ENCODE measurements at places on chromosomes 1 and 21. TPM values are rescaled to one million over a fixed set of nuclear protein-coding genes. Genes with fewer than 3 reads are reported as not detected.

The KNCN gene
- not detected for total RNA-seq

GRCh38 chr1:38585460-38585859, 274.1 kb downstream of the RRAGC start:
- H3K27me3 ChIP-seq, result no peaks in the 10 kb centered on the region
- no peak overlapping the region for H3K4me3 ChIP-seq
- no peaks in the 10 kb centered on the region for H3K4me1 ChIP-seq
- no peaks in the 10 kb centered on the region for H3K36me3 ChIP-seq
- no peak overlapping the region for H3K27ac ChIP-seq

The AMIGO1 gene
- total RNA-seq, result 3.6 TPM

The TIAM1 gene
- total RNA-seq, result 4.0 TPM

DNA sequence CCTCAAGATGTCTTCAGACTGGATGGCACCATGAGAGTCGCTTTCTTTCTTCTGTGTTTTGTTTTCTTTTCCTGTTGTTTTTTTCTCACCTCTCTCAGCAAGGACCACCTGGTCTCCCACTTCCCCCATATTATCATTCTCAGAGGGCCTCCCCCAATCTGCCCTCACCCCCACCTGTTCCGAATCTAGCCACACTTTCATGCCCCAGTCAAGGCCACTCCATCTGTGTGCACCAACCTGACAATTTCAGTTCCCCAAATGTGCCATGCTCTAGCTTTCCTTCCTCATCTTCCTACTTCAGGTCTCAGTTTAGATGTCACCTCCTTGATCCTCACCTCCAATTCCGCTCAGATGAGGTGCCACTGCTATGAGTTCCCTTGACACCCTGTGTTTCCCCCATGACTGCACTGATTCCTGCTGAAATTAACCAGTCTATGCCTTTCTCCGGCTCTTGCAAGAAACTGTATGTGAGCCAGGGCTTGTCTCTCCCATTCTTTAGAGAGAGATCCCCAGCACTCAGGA, 146.2 kb downstream of the PLPP3 start:
- no peak for DNase-seq
- H3K27me3 ChIP-seq, result no peaks in the 10 kb centered on the region
- H3K4me1 ChIP-seq, result no peaks in the 10 kb centered on the region
- H3K4me3 ChIP-seq, result no peak overlapping the region
- H3K27ac ChIP-seq, result no peak overlapping the region
- no peaks in the 10 kb centered on the region for H3K36me3 ChIP-seq

The SLC45A3 gene
- total RNA-seq, result 12.7 TPM

DNA sequence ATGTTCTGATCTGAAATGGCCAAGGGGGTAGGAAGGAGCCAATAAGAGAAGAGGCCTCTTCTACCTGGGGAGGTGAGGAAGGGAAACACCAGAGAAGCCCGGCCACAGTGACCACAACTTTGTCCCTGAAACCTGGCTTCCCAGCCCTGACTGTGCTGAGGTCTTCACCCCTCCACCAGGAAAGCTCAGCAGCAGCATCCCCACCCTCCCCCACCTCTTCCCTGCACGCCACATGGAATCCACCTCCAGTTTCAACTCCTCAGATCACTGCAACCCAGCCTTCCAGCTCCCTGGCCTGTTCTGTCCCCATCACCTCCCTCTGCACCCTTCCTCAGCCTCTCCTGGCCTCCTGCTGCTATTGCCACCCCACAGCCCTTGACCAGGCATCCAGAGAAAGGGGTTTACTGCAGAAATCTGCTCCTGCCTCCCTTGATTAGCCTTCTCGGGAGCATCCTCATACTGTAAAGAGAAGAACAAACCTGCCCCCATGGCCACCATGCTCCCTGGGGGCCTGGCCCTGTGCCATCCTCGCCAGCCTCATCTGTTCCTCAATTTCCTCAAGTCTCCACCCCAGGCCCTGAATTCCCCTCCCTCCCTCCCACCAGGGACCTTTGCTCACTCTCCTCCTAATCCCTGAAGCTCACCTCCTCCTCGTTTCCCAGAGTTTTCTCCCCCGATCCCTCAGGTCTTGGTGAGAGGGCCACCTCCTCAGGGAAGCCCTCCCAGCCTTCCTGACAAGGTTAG, 450.9 kb downstream of the MATN1 start:
- H3K27me3 ChIP-seq, result no peaks in the 10 kb centered on the region
- H3K36me3 ChIP-seq, result no peaks in the 10 kb centered on the region
- no peaks in the 10 kb centered on the region for H3K4me1 ChIP-seq
- no peak overlapping the region for H3K27ac ChIP-seq
- DNase-seq, result no peak

- no peak overlapping the region for H3K4me3 ChIP-seq
- no peaks in the 10 kb centered on the region for H3K36me3 ChIP-seq
- H3K27ac ChIP-seq, result no peak overlapping the region
- no peak for DNase-seq
- no peaks in the 10 kb centered on the region for H3K27me3 ChIP-seq
These were observed 20.2 kb upstream of the ROR1 start for GRCh38 chr1:63753591-63753990.

GRCh38 chr1:4483021-4483625, 171.3 kb upstream of the AJAP1 start:
- no peaks in the 10 kb centered on the region for H3K36me3 ChIP-seq
- DNase-seq, result no peak
- H3K4me1 ChIP-seq, result no peaks in the 10 kb centered on the region
- no peak overlapping the region for H3K27ac ChIP-seq

DNA sequence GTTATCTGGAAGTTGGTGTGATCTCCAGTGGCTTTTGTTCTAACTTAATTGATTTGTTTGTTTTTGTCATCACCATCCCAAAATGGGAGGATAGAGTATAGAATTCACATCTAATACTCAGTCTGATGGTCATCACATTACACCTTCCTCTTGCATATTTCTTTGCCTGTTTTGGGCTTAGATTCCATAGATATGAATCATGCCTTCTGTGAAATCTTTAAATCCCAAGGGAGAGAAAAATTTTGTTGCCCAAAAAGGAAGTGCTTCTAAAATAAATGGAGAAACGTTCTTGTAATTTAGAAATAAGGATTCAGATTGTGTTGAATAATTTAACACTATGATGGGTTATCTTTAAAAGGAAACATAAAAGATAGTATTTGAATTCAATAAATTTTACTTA, 446.0 kb upstream of the LRRC7 start:
- no peak overlapping the region for H3K4me3 ChIP-seq
- no peak overlapping the region for H3K27ac ChIP-seq
- H3K27me3 ChIP-seq, result no peaks in the 10 kb centered on the region
- no peaks in the 10 kb centered on the region for H3K4me1 ChIP-seq
- DNase-seq, result no peak

- H3K4me1 ChIP-seq, result no peaks in the 10 kb centered on the region
- H3K4me3 ChIP-seq, result no peak overlapping the region
- no peaks in the 10 kb centered on the region for H3K36me3 ChIP-seq
- no peaks in the 10 kb centered on the region for H3K27me3 ChIP-seq
These were observed 5.8 kb upstream of the SDHB start for GRCh38 chr1:17059391-17060305.

DNA sequence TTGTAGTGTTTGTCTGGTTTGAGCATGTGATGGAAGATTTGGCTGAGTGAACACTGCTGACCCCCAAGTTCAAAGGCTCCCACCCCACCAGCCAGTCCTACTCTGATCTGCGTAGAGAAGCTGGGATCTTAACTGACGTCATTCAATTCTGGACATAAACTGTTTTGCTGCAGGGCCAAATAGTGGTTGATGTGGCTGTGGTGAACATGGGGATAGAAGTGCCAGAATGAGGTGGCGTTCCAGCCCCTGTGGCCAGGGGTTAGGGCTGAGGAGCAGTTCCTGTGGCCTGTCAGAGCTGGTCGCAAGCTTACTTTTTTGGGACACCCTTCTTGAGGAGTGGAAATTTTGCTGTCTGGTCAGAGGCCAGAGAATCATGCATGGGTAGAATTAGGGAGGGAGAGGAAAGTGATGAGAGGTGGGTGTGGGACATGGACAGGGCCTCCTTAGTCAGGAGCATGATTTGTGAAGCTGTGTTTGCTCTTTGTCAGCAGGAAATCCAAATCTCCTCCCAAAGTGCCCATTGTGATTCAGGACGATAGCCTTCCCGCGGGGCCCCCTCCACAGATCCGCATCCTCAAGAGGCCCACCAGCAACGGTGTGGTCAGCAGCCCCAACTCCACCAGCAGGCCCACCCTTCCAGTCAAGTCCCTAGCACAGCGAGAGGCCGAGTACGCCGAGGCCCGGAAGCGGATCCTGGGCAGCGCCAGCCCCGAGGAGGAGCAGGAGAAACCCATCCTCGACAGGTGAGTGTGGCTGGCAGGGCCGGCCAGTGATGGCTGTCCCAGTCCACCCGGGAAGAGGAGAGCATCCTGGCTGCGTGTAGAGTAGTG, 25.9 kb downstream of the SZRD1 start:
- H3K4me3 ChIP-seq, result no peak overlapping the region
- no peaks in the 10 kb centered on the region for H3K4me1 ChIP-seq
- no peaks in the 10 kb centered on the region for H3K27me3 ChIP-seq
- no peak overlapping the region for H3K27ac ChIP-seq
- DNase-seq, result no peak

DNA sequence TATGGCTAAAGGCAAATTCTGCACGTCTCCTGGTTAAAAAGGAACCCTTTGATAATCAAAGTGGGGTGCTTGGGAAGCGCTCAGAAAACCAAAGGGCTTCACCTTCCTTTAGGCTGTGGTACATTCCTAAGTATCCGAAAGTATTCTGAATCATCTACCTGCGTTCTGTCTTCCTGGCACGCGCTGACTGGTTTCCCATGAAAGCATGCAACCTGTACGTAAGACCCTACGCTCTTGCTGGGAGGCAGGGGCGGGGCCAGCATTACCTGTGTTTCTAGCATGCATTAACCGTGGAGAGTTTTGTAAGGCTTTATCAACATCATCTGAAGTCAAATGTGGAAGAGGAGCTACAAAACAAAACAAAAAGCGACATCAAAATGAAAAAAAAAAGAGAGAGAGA, 96.0 kb downstream of the ERG start:
- no peaks in the 10 kb centered on the region for H3K36me3 ChIP-seq
- no peaks in the 10 kb centered on the region for H3K27me3 ChIP-seq
- no peak overlapping the region for H3K27ac ChIP-seq
- no peak for DNase-seq
- no peaks in the 10 kb centered on the region for H3K4me1 ChIP-seq

- peak; percentile 54 for DNase-seq
- H3K27me3 ChIP-seq, result peaks cover 12% of the 10 kb centered on the region
- H3K4me1 ChIP-seq, result no peaks in the 10 kb centered on the region
- H3K4me3 ChIP-seq, result peak within 1 kb of the TSS; percentile 82
These were observed at the start of gene PIK3CD for GRCh38 chr1:9651565-9652378. PIK3CD (plus strand) TSS chr1:9651731; CDS start chr1:9710456, 58,725 bp downstream.

The NR0B2 gene
- 46.4 TPM for total RNA-seq

The VWA1 gene
- total RNA-seq, result 3.2 TPM

GRCh38 chr1:11960715-11961114, 19.5 kb upstream of the MFN2 start:
- H3K4me3 ChIP-seq, result no peak overlapping the region
- no peaks in the 10 kb centered on the region for H3K27me3 ChIP-seq
- no peaks in the 10 kb centered on the region for H3K36me3 ChIP-seq
- no peak for DNase-seq

Data from Peyer's patch (tissue), 4 donors.